Calu3 (cell line): ENCODE measurements at places on chromosomes 1 and 21.
A peak's percentile ranks its signal among the peaks of the same experiment; 100 is the strongest.

DNA sequence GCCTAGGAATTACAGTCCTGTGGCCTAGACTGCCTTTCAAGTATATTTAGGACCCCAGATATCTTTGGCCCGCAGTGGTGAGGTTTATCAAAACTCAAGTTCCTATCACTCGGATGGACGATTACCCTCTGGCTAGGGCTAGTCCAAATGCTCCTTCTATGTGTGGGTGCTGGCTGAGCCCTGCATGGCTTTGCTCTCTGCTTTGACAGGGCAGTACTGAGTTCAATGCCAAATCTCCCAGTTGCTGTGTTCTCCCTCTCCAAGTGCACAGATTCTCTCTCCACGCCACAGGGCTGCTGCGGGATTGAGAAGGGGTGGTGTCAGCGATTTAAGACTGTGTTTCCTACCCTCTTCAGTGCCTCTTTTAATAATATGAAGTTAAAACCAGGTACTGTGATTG lies 97.0 kb downstream of the LHX4 start:
- no peak for DNase-seq

DNA sequence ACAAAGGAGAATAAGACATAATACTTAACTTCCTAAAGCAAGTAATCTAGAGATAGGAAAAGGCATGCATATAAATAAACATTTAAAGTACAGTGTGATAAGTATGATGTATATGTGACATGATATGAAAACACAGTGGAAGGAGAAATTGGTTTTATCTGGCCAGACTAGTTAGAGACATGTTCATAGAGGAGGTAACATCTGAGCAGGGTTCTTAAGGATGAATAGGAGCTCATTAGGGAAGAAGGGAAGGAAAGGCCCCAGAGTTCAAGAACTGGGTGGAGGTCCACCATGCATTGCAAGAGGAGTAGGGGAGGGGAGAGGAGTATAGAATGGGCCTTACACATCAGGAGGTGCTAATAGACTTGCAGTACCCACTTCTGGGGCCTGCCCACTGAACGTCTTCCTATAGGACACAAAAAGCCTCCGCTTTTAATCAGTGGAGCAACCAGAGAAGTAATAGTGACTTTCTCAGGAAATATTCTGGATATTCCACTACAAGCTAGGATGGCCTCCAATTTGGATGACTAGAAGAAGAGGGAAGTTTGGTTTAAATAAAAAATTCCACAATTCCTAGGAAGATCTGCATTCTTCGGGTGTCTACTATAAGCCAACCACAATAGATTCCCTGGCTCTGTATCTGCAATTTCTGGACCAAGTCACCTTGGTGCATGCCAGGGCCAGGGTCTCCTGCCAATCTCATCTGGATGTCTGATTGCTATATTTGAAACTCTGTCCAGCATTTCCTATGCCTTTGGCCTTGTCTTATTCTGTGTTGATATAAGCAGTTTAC lies 41.9 kb downstream of the NGF start:
- no peak for DNase-seq

DNA sequence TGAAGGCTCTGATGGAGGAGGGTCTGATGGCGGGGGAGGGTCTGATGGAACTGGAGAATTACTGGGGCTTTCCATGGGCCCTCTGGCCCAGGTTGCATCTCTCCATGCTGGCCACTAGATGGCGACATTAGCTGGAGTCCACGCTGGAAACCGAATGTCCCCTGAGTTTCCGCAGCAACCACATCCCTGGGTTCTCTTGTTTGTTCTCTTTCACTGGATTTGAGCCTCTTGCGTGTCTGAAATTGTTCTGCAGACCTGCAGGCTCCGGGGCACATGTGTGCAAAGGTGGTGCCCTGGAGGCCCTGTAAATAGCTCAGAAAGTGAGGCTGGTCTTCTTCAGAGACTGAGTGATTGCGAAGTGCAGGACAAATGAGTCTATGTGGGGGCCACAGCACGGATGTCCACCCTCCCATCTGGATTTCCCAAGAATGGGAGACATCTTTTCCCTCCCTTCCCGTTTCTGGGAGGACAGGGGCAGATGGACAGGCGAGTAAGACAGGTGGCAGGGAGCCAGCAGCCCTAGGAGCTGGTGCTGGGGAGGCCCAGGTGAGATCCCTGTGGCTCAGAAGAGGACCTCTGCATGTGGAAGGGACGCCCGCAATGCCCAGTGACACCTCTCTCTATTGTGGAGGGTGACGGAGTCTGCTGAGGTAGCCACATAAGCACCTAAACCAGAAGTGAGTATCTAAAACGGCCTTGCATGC lies 73.2 kb upstream of the ABCG1 start:
- DNase-seq: peak; percentile 44

DNA sequence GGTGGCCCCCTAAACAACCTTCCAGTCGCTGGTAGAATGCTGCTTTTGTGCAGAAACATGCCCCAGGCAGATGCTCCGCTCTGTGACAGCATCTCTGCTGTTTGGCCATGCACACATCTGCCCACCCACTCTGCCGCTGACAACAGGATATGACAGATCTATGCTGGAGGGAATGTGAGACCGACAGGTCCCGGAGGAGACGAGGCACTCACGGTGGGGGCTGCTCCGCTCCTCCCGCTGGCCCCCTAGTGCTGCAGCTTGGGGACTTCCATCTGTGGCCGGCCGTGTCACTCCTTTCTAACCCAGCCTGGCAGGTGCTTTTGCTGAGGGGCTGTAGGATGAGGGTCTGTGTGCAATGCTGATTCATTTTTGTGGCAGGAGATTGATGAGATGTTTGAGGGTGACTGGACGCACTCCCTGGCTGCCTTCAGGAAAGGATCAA lies 49.1 kb upstream of the DMRTB1 start:
- no peak for DNase-seq
